AG08395 (cell line): ENCODE measurements at places on chromosomes 6 and 20.

DNA sequence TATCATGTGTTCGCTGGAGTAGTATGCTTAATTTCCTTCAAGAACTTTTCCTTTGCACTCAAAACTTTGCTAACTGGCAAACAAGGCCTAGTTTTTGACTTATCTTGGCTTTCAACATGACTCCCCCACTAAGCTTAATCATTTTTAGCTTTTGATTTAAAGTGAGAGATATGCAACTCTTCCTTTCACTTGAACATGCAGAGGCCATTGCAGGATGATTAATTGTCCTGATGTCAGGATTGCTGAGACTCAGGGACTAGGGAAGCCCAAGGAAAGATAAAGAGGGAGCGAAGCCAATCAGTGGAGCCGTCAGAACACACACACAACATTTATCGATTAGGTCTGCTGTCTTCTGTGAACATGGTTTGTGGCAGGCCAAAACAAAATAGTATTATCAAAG, 491.4 kb downstream of the CBLN4 start:
- DNase-seq: no peak

DNA sequence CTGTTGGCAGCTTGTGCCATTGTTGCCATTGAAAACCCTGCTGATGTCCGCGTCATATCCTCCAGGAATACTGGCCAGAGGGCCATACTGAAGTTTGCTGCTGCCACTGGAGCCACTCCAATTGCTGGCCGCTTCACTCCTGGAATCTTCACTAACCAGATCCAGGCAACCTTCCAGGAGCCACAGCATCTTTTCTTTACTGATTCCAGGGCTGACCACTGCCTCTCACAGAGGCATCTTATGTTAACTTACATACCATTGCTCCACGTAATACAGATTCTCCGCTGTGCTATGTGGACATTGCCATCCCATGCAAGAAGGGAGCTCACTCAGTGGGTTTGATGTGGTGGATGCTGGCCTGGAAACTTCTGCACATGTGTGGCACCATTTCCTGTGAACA, 221.8 kb upstream of the FAM83B start:
- DNase-seq: peak; percentile 20

GRCh38 chr6:143759666-143760065, 81.9 kb downstream of the PHACTR2 start:
- DNase-seq: peak; percentile 48

- peak; percentile 92 for DNase-seq
Observed at GRCh38 chr6:3208098-3208774, 19.2 kb downstream of the TUBB2B start.

- no peak for DNase-seq
Observed at GRCh38 chr6:169862892-169863525, 111.6 kb downstream of the ERMARD start.

- no peak for DNase-seq
Observed at GRCh38 chr6:39231521-39232243, 2.4 kb upstream of the KCNK5 start.

GRCh38 chr6:25793970-25794369, 37.9 kb downstream of the SLC17A1 start:
- DNase-seq: no peak

DNA sequence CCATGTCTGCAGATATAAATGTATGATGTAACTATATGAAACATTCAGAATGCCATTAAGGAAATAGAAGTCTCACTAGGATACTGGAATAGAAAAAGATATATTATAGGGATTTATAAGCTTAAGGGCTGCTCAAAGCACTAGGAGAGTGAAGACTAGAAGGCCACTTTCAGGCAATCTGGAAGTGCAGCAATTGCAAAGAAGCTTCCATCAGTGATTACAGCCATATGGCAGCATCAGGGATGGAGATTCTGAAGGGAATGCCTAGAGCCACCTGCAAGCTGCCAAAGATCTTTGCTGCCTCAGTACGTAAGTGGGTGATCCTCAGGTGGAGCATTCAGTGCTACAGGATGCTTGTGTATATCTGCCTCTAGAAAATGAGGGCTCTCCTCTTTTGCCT, 796.2 kb upstream of the EPHA7 start:
- DNase-seq: no peak

- no peak for DNase-seq
Observed at GRCh38 chr20:15851576-15852215, 721.6 kb downstream of the KIF16B start.

- DNase-seq: no peak
Observed at GRCh38 chr6:47342824-47343223, 33.1 kb upstream of the TNFRSF21 start.

DNA sequence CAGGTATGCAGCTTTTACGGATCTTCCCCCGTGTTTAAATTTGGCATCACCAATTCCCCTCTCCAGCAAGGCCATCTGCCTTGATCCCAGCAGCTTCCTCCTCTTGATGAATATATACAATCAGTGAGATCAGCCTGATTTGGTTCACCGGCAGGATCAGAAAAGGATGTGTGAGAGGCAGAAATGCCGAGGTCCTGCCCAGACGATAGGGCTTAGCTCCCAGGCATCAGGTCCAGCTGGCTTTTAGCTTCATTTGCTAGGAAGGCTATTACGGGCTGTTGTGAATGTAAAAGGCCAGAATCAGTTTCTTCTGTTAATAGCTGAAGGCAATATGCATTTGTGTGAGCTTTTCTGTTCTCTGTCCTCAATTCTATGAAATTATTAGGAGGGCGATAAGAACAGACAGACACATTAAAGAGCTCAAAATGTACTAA, 372.8 kb downstream of the BTBD9 start:
- DNase-seq: no peak

- DNase-seq: no peak
Observed at GRCh38 chr20:11170565-11170964, 496.8 kb upstream of the JAG1 start.

DNA sequence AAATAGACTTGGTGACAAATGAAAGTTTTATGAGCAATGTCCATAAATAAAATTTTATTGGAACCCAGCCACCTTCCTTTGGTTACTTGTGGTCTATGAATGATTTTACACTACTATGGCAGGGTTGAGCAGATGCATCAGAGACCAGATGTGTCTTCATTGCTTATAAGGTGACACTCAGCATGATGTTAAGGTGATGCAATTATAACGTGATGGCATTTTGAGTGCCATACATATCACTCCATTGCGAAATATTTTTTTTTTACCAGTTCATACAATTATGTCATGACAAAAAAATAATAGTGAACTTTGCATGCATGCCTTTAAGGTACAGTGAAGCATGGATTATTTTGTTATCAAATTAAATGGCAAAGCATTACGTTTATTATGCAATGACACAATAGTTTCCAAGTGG, 96.0 kb downstream of the ADTRP start:
- no peak for DNase-seq

- no peak for DNase-seq
Observed at GRCh38 chr6:137765059-137765458, 102.0 kb upstream of the TNFAIP3 start.

GRCh38 chr20:13953227-13953626, 37.2 kb downstream of the SEL1L2 start:
- DNase-seq: no peak

GRCh38 chr6:4274382-4275082, 139.2 kb upstream of the ECI2 start:
- DNase-seq: no peak

DNA sequence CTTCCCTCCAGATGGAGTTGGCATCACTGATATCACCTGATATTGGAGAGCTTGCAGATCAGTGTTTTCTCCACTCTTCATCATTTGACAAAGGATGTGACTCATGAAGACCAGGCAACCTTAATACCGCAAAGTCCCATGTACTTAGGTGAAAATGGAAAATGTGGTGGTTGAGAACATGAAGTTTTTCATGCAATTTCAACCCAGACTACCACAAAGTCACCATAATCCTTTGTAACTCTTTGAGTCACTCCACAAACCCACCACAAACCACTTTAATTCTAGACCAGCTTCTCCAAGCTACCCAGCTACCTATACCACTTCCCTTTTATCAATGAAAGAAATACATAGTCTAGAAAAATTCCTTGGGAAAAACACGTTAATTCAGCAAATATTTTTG, 7.1 kb downstream of the NHLRC1 start:
- no peak for DNase-seq

DNA sequence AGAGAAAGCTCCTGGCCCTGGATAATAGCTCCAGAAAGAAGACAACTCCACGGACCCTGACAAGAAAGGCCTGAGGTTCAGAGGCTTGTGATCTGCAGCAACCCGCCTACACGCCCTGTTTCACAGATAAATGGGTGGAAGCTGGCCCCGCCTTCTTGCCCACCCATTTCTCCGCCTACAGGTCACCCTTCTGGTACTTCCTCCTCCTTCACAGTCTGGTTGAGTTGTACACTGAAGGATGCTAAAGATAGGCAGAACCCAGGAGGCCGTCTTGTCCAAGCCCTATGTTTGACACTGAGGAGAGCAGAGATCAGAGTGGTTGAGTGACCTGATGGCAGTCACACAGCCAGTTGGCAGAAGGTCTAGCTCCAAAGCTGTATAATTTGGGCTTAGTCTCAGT, 34.2 kb upstream of the MDGA1 start:
- DNase-seq: no peak

DNA sequence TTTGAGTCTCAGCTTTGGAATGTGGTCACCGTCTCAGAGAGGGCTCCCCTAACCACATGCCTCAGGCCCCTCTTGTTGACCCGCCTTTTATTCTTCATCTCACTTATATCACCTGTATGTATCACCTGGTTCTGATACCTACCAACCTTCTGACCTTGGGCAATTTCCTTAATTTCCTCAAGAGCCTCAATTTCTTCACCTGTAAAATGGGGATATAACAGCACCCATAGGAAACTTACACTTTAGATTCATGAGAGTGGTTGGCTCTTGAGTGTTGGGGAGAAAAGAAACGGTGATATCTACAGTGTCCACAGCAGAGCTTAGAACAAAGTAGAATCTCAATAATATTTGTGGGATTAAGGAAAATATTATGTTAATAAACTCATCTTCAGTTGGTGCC, 4.0 kb upstream of the DDX27 start:
- DNase-seq: no peak

- DNase-seq: no peak
Observed at GRCh38 chr20:42352096-42352495, 733.9 kb upstream of the CHD6 start.

- peak; percentile 93 for DNase-seq
Observed at GRCh38 chr6:6712449-6713403, 124.2 kb downstream of the LY86 start.

DNA sequence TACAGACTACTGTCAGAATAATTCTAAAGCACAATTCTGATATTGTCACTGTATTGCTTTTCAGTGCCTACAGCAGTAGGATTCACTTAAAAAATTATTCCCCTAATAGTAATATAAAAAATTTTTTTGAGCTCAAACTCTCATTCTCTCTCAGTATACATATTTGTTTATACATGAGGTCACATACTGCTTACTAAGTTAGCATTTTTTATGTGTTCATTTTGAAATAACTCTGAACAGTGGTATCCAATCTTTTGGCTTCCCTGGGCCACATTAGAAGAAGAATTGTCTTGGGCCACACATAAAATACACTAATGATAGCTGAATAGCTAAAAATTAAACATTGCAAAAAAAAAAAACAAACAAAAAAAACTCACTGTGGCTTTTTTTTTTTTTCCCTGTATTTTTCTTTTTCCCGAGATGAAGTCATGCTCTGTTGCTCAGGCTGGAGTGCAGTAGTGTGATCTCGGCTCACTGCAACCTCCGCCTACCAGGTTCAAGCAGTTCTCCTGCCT, 38.6 kb downstream of the ASXL1 start:
- no peak for DNase-seq

DNA sequence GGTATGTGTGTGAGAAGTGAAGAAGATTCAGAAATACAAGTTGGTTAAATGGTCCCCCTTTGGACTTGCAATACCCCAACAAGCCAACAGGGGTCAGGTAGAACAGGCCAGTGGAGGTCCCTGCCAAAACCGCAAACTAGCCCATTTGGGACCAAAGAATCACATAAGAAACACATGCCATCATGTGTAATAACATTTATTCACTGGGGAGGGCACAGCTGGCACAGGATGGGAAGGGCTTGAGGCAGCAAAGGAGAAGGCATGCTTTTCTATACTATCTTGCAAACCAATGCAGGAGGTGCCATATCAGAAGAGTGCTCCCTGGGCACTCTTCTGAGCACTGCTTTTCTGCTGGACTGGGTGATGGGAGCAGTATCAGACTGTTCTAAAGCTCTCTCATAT, 116.1 kb upstream of the TRAF3IP2 start:
- no peak for DNase-seq

- no peak for DNase-seq
Observed at GRCh38 chr6:148831064-148831463, 84.2 kb downstream of the UST start.
